ENCODE measurements at places on chromosomes 16 and 17. TPM values are rescaled to one million over a fixed set of nuclear protein-coding genes. Genes with fewer than 3 reads are reported as not detected.

Gene OR2C1
- not detected for total RNA-seq

Gene NLRP1
- 35.2 TPM for total RNA-seq

Gene SDR42E2
- total RNA-seq, result not detected

Gene FBXO39
- total RNA-seq, result not detected

Gene KCTD2
- 23.8 TPM for total RNA-seq
